ENCODE measurements at places on chromosomes 11 and 22.

DNA sequence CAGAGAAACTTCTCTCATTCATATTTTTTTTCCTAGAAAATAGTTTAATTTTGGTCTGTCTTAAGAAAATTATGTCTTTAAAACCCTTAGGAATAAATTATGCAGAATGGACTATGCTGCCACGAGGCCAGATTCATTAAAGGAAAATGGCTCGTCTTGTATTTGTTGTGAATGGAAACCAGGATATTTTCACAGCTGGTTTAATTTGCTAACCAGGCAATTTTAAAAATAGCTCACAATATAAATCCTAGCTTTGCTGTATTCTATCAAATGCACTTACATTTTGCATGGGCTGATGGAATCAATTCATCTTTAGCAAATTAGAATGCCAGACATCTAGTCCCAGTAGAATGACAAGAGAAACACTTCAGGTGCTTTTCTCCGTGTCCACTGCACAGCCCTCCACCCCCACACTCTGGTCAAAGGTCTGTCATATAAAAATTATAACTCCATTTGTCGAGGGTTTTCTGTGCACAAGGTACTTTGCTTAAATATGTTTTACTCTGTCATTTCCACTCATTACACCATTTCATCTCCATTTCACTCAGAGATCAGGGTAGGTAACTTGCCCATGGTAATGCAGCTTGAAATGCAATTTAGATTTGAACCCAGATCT is 20.3 kb upstream of the TNRC6B start:
- no peak for DNase-seq

DNA sequence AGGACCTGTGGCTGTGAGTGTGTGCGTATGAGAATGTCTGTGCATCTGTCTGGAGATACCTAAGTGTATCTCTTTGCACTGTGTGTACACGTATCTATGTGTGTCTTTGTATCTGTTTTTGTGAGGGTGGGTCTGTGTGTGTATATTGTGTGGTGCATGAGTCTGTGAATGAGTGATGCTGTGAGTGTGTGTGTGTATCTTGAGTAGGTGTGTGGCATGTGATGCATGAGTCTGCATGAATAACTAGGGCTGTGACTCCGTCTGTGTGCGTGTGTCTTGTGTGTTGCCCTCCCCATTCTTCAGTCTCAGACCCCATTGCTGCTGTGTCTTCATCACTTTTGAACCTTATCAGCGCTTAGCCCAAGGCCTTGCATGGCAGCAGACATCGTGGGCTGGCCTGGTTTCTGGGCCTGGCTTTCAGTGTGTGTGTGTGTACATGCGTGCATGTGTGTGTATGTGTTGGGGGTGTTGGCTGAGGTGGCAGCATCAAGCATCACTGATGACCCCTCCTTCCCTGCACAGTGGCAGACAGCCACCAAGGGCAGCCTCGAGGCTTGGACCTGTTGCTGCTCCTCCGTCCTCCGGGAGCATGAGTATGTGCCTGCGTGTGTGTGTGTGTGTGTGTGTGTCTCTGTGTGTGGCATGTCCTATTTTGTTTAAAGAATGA is 1.4 kb downstream of the SGSM1 start:
- no peak for DNase-seq

DNA sequence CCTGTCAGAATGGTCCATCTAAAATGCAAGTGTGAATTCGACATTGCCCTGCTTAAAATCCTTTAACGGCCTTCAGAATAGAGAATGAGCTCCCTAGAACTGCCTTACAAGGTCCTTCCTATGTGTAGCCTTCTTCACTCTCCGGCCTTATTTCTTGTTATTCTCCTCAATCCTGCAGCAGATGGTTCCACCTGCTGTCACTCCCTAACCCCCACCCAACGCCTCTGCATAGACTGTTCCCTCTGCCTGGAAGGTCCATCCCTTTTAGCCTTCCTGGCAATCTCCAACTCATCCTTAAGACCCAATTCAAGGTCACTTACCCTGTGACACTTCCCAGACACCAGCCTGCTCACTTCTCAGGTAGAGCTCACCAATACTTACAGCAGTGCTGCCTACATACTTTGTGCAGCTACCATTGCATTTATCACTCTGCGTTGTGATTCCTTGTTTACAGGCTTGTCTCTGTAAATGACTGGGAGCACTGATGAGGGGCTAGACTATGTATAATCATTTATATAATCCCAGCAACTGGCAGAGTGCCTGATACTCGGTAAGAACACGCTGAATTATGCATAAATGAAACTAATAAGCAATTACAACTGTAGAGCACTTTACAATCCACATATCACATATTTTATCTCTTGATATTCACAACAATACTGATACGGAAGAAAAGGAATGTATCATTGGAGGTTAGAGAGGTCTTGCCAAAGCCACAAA is 58.9 kb downstream of the CLPB start:
- DNase-seq = no peak

DNA sequence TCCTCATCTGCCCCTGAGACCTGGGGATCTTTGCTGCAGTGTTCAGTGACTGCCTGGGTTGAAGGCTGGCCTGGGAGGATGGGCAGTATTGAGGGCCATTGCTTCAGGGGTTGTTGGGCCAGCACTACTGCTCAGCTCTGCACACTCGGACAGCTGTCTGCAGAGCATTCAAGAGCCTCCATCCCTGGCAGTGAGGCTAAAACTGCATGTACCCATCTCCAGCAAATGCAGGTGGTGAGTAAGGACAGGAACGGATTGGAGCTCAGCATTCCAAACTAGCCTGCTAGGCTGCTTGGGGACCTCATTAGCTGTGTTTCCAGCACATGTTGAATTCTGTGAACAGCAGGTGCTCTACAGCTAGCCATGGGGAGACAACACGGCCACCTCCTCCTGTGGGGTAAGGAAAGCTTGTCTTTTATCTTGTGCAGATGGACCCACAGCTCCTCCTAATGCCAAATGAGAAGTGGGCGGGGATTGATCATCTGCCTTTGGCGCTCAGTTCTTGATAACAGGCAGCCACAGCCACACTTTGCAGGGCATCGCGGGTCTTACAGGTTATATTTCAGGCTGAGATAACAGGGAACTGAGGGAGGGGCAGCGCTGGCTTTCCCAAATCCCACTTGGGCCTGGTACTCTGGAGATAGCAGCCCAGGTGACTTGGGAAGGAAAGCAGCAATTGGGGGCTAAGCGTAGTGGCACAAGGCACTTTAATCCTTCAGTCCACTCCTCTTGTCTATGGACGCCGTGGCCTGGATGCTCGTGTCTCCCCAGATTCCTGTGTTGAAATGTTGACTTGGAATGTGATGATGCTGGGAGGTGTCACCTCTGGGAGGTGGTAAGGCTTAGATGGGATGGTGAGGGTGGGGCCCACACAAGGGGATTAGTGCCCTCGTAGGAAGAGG is 254.5 kb upstream of the B3GAT1 start:
- no peak for DNase-seq

GRCh38 chr11:7563281-7563680 is 49.5 kb downstream of the PPFIBP2 start:
- no peak for DNase-seq

DNA sequence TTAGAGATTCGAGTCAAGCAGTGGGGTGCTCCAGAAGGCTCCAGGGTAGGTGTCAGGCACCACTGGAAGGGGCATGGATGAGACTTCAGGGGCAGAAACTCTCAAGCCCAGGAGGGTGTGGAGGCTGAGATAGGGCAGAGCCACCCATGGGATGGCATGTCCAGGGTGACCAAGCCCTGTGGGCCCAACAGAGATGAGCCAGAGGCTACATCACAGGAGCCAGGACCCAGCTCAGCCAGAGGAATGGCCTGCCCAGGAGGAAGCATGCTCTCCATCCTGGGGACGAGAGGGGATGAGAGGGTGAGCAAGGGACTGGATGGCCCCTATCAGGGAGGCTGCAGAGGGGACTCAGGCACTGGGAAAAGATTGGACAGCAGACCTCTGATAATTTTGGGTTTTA is 42.8 kb downstream of the SLCO2B1 start:
- no peak for DNase-seq

- no peak for DNase-seq
These were observed 10.7 kb downstream of the KCNJ5 start for GRCh38 chr11:128901653-128902514.

DNA sequence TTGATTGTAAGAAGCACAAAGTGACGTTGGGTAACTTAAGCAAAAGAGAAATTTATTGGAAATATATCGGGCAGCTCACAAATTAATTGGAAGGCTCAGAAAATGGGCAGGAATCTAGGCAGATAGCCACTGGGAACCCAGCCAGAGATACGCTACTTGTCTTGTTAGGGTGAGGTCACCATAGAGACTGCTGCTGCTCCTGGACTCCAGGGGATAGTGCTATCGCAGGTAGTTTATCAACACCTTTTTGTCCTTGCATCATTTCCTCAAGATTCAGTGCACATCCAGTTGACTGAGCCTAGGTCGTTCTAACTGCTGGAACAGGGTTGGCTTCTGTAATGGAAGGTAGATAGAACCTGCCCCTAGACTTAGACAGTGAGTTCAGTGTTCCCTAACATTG is 19.6 kb downstream of the AMOTL1 start:
- no peak for DNase-seq

DNA sequence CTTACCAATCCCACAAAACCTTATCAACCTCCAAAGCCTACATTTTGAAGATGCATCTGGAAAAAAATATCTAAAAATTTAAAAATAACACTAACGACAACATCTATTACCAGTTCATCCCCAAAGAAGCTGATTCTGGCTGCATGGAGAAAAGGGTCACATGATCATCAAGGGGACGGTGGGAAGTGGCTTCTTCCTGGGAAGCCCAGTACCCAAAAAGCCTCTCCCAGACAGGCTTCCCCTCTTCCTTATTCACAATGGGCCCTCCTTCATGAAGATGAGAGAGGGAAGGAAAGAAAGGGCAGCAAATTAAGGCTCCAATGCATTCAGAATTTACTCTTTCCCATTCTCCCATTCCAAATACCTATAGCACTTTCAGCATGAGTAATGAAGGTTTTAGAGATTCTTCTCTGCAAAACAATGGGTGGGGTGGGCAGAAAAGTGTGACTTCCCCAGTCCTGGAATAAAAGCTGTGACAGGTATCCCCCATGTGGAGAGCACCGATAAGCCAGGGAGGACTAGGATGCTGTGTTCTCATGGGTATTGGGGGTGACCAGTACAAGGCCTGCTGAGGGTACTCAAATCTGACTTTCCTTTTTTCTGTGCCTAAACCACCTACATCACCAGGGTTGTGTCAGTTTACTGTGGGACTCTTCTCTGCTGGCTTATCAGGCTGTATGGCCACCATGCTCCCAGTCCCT is 88.2 kb downstream of the SIK3 start:
- no peak for DNase-seq

DNA sequence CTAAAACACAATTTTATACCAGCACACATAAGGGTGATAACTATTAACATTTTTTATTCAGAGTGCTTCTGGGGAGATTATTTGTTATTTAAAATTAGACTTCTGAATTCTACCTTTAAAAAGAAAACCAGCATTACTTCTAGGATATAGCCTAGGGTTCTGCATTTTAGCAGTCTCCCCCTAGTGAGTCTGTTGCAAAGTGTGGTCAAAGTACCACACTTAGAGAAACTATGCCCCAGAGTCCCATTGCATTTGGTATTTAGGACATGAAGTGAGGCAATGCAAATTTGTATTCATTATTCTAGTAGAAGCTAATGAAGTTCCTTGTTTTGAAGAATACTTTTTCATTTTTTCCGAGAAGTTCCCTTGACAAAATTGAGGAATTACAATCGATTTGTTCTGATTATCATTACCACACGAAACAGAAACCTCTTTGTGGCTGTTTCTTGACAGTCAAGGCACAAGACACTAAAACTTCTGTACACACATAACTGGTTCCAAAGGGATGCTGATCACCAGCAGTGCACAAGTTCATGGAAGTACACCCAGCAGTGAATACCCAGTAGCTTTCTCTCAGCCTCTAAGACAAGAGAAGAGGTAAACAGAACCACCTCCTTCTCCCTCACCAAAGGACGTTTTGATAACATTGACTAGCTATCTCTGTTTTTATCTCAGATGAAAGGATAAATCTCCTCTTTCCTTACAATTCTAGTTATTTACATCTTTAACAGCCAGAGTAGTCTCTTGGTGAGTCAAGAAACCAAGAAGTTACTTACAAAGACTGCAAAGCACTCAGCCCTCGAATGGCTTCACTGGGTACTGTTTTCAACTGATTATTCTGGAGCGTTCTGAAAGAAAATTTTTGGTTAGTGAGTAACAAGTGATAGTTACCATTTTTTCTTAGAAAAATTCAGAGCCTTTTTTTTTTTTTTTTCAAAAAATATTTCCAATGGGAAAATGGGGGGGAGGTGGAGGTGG is 27.6 kb upstream of the CCDC34 start:
- DNase-seq = no peak

- DNase-seq = no peak
These were observed 10.7 kb downstream of the NDUFV1 start for GRCh38 chr11:67617243-67617953.

- no peak for DNase-seq
These were observed 282.5 kb downstream of the ETS1 start for GRCh38 chr11:128304666-128305485.

DNA sequence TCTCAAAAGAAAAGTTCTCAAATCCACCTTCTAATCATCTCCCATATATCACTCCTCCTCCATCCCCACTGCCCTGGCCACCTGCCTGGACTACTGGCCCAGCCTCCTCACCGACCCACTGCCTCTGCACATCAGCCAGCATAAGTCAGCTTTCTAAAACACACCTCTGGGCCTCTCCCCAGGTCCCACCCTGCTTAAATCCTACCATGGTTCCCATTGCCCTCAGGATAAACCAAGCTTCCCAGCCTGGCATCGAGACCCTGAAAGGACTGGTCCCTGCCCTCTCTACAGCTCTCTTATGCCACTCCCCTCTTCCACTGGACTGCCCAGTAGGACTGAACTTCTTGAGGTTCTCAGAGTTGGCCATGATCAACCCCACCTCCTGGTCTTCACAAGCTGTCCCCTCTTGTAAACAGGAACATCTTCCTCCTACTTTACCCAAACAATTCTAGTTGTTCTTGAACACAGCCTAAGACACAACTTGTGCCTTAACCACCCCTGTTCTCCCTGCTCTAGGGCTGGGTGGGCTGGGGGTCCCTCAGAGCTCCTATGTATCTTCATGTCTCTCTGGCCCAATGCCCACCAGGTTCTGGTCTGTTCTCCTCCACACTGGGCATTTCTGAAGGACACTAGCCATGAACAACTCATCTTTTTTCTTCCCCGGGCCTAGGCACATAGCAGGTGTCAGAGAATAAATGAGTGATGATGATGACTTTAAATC is 12.6 kb upstream of the P2RY6 start:
- DNase-seq = no peak

DNA sequence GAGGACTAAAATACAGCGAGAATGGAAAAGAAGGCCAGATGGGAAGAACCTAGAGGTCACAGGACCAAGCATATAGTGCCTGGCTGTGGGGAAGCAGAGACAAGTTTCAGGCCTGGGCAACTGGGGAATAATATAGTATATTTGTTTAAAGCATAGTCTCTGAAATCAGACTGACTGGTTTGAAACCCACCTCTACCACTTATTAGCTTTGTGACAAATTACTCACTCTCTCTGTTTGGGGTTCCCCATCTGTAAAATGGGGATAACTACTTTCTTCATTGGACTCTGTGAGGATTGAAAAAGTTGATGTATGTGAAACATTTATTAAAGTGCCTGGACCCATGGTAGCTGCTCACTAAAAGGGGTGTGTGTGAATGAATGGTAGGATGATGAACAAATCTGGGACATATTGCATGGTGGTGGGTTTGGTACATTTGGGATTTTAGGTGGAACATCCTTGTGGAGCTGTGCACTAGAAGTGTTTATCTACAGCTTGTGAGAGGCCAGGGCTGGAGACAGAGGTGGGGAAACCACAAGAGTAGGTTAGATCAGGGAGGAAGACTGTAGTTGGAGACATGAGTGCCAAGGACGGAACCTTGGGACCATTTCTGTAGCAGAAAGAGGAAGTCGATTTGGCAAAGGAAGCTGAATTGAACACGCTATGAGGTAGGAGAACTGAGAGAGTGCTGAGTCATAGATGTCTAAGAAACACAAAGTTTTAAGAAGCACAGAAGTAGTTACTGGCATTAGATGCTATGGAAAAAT is 52.6 kb downstream of the SWAP70 start:
- DNase-seq = no peak
